Activated T-helper 1 cell treated with anti-CD3 and anti-CD28 coated beads, Interleukin-12 subunit alpha, Interleukin-12 subunit beta, Interleukin-2, Interleukin-4 antibody, amounts not matched to agents 30 ng/mL and 10 ng/mL and 1 ng/mL, durations not matched to agents 14 hours and 24 hours and 36 hours (primary cell): ENCODE measurements at places on chromosomes 6 and 20.

DNA sequence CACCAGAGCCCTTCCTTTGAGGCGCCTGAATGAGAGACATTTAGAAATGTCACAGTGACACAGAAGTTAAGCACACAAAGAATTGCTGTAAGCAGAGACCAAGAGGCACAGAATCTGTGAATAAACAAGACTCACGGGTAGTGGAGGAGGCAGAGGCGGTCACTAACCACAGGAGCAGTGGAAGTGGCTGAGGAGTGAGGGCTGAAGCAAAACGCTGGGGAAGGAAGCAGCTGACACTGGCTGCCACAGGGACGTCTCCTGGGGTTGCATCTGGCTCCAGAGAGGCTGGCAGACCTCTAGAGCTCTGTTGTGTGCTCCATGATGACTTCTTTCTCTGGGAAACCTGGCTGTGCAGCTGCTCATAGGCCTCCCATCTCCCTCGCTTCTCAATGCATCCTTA is 65.0 kb upstream of the SLC2A12 start:
- DNase-seq = no peak

- no peak for DNase-seq
Measured at GRCh38 chr6:135362124-135362523, 135.4 kb downstream of the AHI1 start.

- no peak for DNase-seq
Measured at GRCh38 chr6:169807699-169808607, 56.5 kb downstream of the ERMARD start.

DNA sequence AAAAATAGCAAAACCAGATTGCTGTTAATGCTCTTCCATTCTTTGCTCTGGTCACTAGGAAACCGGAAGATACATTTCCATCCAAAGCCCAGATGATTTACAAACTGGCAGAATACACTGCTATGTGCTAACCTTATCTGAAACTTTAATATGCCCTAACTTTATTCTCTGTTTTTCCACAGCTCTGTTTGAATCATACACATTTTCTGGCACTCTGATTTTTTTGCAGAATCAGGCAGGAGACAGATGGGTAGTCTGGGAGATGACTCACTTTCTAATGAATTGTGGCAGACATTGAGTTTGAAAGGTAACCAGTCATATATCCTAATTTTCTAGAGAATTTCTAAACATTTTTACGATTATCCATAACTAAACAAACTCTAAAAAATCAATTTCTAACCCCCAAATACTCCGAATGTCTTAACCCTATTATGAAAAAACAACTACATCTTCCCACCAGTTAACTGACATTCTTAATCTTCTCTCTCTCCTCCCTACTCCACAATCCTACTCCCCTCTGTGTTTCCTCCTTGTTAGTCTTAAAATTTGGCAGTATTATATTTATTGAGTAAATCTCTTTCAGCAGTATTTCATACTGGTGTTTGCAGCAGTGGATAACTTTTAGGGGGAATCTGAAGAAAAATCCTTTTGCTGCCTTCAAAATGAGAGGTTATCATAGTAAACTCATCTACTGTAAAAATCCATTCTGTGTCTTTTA is 63.5 kb downstream of the MAN1A1 start:
- no peak for DNase-seq

- DNase-seq = peak; percentile 25
Measured at GRCh38 chr6:119348096-119348747, 1.3 kb downstream of the MAN1A1 start.

- no peak for DNase-seq
Measured at GRCh38 chr20:37502654-37503053, 18.4 kb upstream of the NNAT start.

DNA sequence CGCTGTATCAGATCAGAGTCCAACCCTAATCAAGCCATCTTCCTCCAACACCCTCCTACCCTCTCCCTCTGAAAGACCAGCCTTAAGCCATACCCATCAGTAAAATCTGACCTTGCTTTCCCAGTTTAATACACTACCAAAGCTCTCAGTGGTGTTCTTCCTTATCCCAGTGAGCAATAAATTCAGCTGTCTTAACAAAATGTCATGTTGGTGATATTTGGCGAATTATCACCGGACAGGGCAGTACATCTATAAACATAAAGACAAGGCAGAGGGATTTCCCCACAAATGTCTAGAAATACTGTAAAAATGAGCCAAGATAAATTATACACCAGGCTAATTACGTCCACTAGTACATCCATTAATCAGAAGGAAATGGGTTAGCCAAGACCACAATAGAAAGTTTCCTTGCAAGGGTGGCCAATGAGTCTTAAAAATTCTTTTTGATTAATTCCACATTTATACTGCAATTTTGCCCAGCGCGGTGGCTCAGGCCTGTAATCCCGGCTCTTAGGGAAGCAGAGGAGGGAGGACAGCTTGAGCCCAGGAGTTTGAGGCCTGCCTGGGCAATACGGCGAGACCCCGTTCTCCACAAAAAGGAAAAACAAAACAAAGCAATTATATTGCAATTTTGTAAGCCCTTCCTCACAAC is 905 bp downstream of the RARS2 start:
- DNase-seq = no peak

DNA sequence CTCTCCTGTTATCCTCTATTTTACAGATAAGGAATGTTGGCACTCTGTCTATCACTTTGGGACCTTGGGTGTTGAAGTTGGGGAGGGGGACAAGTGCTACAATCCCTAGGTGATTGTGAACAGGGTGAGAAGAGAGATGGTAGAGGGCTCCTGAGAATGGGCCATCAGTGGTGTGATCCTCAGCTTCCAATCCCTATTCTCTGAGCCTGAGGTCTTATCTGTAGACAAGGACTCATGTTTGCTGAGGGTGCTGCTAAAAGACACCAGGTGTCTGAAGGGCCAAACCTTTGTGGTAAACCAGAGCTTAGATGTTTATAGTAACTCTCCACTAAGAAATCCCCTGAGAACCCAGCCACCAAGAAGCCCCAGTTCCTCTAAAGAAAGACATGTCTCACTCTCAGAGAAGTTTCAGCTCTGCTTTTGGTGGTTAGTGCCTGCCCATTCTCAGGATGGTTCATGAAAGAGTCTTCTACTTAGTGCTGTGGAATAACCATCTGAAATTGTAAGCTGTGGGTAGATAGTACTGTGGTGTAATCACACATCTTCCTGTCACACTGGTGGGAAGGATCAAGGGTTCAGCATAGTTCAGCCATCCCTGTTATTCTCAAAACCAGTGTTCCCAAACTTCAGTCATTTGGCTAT is 58.2 kb upstream of the IL20RA start:
- DNase-seq = peak; percentile 57

DNA sequence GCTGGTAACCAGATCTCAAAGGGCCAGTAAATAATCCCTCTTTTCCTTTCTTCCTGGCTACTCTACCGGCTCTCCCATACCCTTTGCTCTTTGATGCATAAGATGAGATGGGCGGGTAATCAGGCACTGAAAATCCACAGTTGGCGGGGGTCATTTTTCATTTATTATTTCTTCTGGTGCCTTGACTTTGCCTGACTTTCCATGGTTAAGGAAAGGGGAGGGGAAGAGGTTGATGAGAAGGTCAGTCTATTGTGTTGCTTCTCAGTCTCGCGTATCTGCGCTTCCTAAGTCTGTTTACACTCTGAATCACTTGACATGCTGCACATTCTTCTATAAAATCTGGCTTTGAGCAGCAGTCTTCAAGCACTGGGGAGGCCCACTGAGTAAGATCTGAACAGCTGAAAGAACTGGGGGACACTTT is 121.1 kb upstream of the HDGFL1 start:
- no peak for DNase-seq

DNA sequence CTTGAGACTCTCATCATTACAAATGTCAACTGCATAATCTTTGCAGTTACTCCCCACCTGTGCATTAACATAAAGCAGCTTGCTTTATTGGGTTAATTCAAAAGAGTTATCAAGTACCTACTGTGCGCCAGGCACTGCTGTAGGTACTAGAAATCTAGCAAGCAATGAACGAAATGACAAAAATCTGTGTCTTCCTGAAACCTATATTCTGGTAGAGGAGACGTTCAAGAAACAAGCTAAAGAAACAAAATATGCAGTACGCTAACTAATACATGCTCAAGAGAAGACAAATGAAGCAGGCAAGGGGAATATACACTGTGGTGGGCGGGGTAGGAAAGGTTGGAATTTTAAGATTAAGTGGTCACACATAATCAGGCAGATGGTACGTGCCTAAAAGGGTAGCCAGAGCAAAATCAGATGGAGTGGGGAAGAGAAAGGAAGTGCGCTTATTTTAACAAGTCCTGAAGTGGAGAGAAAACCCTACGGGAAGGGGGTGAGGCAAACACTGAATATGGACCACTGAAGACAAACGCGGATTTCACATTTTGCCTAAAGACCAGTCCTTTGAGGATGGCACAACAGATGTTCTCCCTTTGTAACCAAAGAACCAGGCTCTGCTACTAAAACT is 1.2 kb downstream of the ELOVL2 start:
- DNase-seq = no peak

DNA sequence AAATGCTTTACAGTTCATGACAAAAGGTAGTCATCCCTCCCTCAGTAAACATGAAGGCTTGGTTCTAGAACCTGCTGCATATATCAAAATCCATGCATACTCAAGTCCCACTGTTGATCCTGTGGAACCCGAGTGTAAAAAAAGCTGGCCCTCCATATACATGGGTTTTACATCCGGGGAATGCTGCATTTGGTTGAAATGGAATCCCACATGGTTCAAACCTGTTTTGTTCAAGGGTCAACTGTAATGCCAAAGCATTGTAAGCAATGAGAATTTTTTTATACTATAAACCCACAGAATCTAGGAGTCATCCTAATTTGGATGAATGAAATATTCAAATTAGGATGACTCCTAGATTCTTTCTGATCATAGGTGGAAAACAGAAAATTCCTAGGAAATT is 5.9 kb upstream of the HDAC2 start:
- DNase-seq = no peak
